ENCODE measurements at places on chromosomes 1 and 21. TPM values are rescaled to one million over a fixed set of nuclear protein-coding genes. Genes with fewer than 3 reads are reported as not detected.
A peak's percentile ranks its signal among the peaks of the same experiment; 100 is the strongest.

DNA sequence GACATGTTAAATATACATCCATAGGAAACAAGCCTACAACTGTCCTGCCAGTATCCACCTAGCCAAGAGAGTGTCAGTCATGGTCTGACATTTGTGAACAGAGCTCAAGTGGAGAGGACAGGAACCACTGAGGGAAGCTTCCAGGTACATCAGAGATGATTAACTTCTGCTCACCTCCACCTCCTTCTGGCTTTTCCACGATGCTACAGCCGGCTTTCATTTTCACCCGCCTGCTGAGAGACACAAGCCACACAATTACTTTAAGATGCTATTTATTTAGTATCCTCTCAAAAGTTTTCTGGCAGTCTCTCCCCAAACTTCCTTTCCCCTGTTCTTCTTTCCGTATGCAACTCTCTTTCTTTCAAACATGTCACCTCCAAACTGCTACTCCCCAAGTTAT, 2.1 kb downstream of the ETV3 start:
- DNase-seq = no peak

- no peak for DNase-seq
These were observed 40.6 kb downstream of the KIF26B start for GRCh38 chr1:245195398-245195797.

GRCh38 chr1:185803241-185803640, 69.0 kb downstream of the HMCN1 start:
- no peak for DNase-seq

DNA sequence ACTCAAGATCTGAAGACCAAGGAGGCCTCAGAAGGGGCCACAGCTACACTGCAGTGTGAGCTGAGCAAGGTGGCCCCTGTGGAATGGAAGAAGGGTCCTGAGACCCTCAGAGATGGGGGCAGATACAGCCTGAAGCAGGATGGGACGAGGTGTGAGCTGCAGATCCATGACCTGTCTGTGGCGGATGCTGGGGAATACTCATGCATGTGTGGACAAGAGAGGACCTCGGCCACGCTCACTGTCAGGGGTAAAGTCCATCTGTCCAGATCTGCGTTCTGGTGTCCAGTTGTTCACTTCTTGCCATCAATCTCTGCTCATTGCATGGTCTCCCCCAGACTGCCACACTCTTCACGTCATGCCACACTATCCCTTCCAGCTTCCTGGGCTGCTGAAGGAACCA, 90.6 kb downstream of the OBSCN start:
- no peak for DNase-seq

- no peak for DNase-seq
These were observed 370.1 kb upstream of the NR5A2 start for GRCh38 chr1:199657449-199657848.

GRCh38 chr1:12132078-12132477, 34.7 kb upstream of the TNFRSF1B start:
- peak; percentile 84 for DNase-seq

GRCh38 chr1:239084459-239085080, 301.8 kb upstream of the CHRM3 start:
- no peak for DNase-seq

DNA sequence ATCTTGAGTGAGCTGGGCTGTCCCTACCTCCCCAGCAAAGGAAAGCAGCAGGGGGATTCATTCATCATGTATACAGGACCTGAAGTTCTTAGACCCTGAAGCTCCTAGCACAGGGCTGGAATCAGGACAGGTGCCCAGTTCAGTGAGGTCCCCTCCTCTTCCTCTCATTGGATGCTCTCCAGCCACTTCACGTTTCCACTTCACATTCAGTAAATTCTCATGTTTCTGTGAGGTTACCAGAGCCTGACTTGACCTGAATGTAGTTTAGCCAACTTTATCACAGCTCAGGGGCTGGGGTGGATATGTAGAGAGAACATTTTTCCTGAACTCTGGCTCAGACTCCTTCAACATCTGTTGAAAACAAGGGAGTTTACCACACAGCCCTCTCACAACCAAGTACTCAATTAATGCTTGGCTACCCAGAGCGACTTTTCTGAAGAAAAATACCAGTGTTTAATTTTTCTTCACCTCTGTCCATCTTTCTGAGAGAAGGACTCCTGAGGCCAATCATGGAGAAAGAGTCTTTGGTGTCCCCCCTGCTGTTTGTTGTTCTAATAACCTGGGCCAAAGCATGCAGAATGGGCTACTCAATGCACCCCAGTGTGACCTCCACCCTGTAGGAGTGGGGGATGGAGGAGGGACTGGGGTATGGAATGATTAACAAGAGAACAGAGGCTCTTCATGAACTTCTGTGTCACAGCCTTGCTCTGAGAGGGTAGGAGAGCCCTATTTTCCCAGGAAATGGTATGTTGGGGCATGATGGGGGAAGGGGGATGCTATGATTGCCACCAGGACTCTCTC, 108.3 kb upstream of the FGGY start:
- no peak for DNase-seq

DNA sequence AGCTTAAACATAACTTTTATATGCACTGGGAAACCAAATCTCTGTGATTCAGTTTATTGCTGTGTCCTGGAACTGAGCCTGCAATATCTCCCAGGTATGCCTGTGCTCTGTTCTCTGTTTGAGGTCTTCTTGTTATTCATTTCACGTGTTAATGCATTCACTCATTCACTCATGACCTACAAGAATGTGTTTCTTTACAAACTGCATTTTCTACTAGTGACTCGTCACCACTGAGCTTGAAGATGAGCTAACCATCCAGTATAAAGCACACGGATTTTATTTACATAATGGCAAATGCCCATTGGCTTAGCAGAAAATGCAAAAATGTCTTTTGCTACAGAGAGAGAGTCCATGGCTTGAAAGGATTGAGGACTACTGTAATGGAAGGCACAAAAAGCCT, 75.0 kb upstream of the DUSP10 start:
- DNase-seq = peak; percentile 83

- DNase-seq = no peak
These were observed 31.2 kb downstream of the IRF2BP2 start for GRCh38 chr1:234578735-234579134.

DNA sequence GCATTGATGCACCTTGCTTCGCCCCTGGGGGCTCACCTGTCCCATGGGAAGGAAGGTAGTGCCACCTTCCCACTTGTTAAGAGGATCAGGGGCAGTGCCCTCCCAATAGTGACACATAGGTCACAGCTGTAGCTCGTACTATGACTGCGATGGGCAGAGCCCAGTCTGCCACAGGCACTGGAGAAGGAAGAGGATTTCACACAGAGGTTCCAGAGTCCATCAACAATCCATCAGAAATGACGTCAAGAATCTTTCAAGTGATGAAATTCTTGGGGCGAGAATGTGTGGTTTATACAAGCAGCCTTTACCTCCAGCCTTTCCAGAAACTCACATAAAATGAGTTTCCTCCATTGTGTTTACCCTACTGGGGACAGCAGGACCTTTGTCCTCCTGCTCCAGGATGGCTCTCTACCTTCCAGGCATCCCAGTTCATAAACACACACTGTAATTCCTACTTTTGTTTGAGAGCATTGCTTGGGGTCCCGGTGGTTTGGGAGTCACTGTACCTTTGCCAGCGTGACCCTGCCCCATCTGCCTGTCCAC, 260.6 kb upstream of the VAMP3 start:
- DNase-seq = peak; percentile 31

GRCh38 chr21:29418813-29419212, 120.1 kb downstream of the BACH1 start:
- no peak for DNase-seq

DNA sequence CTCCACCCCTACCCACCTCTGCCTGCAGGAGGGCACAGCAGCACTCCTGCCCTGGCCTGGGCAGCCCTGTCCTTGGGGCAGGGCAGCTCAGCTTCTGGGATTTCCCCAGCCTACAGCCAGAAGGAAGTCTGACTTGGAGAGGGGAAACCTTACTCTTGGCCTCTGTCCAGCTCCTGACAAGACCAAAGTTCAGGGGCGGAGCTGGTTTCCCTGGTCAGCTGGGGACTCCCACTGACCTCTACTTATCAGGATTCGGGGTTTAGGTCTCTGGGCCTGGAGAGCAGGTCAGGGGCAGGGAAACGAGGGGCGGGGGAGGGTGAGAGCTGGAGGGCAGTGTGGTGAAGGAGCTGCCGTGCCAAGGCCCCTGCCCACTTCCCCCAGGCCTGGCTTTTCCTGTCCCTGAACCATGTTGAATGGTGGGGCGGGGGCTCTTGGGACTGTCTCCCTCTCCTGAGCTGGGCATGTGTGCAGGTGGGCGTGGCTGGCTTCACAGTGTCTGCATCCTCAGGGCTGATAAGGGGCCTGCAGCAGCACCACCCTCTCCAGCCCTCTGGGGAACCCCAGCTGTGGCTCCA, 16.8 kb upstream of the ETV3 start:
- no peak for DNase-seq

GRCh38 chr1:224169718-224170270, 13.2 kb upstream of the DEGS1 start:
- no peak for DNase-seq

DNA sequence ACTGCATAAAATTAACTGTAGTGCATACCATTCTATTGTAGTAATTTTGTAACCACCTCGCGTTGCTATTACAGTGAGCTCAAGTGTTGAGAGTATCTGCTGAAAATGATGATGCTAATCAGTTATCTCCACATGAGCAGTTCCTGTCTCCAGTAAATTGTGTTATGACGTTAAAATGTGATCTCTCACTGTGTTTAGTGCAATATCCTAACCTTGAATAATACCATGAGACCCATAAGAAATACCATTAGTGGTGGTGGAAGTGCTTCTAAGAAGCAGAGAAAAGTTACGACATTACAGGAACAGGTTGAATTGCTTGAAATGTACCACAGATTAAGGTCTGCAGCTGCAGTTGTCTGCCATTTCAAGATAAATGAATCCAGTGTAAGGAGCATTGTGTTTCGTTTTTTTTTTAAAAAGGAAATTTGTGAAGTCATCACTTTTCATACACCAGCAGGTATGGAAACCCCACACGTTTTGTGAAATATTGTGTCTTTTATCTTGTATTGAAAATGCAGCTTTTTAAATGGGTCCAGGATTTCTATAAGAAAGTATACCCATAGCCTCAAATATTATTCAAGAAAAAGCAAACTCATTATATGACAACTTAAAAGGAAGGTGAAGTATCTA, 72.5 kb downstream of the ANGPTL1 start:
- DNase-seq = no peak

GRCh38 chr1:197778366-197778945, 3.2 kb upstream of the DENND1B start:
- DNase-seq = no peak

DNA sequence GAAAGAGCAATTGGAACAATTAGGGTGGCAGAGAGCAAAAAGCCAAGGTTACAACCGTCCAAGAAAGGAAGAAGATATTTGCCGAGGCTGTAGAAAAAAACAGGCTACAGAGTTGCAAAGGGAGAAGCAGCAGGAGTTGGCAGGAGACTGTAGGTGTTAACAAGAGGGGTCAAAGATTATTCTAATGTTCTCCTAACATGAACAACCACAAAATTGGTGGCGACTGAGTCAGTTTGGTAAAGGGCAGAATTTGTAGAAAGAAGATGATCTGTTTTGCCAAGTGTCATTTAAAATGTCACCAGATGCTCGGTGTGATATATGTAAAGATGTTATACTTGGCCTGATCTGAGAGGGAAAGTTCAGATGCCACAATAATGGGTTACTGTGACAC, 401 bp upstream of the PRUNE1 start:
- no peak for DNase-seq

The B3GALT6 gene
- 29.7 TPM for total RNA-seq

The SLC16A1 gene
- 69.2 TPM for total RNA-seq

The WNT4 gene
- total RNA-seq = not detected

The RAB3B gene
- total RNA-seq = 14.5 TPM

The TFF3 gene
- not detected for total RNA-seq

The ERICH3 gene
- total RNA-seq = not detected
